T follicular helper cell (primary cell): ENCODE measurements at places on chromosomes 6 and 20.

DNA sequence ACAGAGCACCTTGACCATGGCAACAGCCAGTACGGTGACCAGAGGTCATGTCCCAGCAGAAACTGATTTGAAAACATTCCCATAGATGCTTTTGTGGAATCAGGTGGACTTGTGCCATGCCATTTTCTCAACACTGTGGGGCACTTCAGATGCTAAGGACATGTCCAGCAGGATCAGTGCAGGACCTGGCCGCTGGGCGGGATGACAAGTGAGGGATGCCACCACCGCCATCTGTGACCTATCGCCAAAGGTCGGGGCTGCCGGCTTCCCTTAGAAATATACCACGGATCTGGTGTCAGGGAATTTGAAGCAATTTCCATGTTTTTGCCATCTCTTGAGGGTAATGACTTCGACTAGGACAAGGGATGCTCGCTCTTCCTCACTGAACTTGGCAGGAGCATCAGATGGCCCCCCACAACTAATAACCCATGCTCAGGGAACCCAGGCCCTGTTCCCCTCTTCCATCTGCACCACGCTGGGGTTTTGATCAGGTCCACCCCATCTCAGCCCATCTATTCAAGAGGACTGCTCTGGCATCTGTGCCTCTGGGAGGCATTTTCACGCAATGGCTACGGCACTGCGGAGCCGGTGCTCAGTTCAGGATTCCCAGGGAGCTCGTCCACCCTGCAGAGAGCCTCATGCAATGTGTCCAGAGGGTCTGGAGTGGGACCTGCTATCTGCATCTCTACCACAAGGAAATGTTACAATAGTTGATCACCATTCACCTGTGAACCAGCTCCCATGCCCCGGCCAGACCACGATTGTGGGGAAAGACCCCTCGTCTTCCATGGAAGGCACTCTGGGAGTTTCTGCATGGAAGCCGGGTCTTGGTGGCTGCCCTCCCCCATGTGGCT, 302.6 kb downstream of the TAF4 start:
- DNase-seq = no peak

- no peak for DNase-seq
Observed at GRCh38 chr20:12740647-12741046, 268.1 kb upstream of the SPTLC3 start.

DNA sequence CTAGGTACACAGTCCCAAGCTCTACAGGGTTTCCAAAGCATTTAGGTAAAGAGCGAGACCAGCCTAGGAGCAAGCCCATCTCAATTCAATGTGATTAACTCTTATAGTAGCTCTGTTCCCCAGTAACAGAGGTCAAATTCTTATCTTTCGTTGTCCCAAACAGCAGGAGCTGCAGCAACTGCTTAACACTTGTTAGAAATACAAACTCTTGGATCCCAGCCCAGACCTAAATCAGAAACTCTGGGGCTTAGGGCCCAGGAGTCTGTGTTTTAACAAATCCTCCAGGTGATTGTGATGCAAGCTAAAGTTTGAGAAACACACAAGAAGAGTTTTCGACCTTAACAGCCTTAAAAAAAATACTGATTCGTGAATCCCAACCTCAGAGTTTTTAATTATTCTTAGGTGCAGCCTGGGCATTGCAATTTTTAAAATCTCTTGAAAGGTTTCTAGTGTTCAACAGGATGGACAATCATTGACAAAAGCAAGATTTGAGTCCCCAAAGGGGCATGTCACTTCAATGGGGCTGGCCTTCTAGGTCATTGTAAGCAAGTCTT, 127.4 kb upstream of the HCRTR2 start:
- no peak for DNase-seq

DNA sequence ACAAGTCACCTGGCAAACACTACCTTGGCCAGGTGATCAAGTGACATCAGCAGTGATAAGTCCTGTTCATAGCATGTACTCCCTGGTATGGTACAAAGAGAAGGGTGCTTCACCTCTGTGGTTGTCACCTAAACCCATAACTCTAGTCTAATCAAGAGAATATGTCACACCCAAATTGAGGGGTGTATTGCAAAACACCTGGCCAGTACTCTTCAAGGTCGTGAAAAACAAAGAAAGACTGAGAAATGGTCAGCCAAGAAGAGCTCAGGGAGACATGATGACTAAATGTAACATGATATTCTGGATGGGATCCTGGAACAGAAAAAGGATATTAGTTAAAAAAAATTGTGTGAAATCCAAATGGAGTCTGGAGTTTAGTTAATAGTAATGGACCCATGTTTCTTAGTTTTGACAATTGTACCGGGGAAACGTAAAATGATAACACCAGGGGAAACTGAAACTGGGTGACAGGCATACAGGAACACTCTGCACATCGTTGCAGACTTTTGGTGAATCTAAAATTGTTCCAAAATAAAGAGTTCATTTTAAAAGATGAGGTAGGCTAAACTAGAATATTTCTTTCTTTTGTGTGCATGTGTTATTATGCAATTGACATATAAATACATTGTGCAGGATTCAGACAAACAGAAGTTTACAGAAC, 262.0 kb downstream of the CDC5L start:
- DNase-seq = no peak

DNA sequence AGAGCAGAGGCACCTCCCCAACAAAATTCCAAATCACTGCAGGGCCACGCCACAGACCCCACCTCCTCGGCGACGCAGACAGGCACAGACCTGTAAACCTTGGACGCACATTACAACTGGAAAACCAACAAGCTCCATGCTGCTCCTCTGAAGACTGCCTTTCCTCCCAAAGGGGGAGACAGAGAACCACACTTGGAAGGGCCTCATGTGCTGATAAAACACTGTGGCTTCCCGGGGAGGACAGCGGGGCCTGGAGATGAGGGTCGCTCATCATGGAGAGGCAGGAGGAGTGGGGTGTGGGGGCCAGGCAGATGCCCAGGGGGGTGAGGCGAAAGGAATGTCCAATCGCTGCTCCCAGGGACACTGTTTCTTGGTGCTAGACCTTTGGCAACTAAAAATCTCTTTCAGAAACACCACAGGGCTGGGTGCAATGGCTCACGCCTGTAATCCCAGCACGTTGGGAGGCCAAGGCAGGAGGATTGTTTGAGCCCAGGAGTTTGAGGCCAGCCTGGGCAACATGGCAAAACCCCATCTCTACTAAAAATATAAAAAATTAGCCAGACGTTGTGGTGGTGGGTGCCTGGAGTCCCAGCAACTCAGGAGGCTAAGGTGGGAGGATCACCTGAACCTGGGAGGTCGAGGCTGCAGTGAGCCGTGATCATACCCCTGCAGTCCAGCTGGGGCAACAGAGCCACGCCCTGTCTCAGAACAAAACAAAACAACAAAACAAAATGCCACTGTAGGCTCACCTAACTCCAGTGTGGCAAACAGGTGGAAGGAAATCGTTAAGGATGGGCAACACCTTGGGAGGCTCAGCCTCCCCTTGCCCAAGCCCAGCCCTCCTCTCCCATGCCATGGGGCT, 53.8 kb downstream of the ABHD12 start:
- DNase-seq = no peak

- no peak for DNase-seq
Observed at GRCh38 chr6:20169119-20169557, 43.1 kb downstream of the MBOAT1 start.

DNA sequence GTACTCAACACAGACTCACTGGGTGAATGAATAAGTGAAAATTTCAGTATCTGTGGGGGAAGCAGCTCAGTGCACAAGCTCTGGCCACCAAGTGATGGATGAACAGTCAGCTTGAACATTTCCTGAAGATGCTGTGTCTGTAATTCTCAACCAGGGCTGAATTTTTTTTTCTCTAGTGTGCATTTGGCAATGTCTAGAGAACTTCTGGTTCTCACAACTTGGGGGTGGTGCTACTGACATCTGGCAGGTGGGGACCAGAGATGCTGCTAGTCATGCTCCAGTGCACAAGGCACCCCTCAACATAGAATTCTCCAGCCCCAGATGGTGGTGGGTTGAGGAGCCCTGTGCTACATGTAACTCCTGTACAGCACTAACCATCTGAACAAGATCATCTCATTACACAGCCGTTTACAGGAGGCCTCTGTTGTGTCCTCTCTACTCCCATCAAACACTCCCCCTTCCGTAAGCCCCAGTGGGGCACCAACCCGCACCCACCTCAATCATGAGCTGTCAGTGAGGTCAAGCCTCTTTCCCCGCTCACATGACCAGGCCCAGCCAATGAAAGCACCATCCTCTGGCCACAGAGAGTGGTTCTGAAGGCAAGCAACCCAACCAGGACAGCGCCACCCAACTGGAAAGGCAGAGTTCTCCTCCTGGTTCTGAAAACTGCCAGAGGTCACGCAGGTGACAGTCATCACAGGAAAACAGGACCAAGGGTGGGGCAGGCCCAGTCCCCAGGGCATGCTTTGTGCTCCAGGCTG, 103.9 kb upstream of the PMEPA1 start:
- DNase-seq = no peak

DNA sequence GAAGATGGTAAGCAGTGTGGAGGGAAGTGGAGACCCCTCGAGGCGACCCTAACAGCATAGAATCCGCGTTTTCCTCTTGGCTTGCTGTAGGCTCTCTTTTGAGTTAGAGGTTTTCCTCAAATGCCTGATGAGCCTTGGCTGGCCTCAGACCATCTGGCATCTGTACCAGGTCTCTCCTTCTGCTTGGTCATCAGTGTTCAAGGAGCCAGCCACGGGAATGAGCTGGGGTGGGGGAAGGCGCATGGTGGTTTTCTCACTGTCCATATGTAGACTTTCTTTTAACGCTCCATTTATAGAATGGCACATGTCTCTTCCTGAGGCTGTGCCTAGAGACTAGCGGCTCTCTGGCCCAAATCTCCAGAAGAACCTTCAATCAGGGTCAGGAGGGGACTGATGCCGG, 8.1 kb upstream of the GUCA1A start:
- no peak for DNase-seq

DNA sequence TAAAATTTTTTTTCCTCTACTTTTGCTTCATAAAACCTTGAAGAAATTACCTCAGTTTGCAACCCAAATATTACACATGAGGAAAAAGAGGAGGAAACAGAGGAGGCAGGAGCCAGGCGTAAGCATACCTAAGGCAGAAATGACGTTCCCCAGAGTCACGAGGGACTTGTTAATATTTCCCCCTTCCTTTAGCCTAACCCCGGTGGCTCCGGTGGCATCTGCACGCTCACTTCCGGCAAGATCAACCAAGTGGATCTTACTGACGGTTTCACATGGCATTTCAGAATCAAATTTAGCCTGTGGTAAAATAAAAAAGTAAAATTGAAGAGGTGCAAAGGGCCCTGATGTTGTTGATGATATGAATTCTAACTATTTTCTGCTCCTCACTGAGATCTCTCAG, 67.4 kb downstream of the KIF16B start:
- no peak for DNase-seq

DNA sequence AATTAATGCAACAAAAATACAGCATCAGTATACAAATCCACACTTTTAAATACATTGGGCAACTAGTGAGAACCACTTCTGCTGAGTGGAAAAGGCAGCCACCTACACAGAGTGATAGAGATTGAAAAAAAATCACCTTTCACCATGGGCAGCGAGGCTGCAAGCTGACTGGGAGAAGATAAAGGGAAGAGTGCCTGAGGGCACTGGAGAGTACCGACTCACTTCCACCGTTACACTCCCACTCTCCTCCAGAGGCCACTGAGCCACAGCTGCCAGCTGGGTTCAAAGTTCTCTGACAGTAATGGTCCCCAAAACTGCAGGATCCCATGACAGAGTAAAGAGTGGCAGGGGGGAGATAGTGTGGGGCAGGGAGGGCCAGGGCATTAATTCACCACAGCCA, 24.1 kb downstream of the PXT1 start:
- no peak for DNase-seq

GRCh38 chr20:10619427-10619826, 54.4 kb downstream of the JAG1 start:
- DNase-seq = no peak

- DNase-seq = no peak
Observed at GRCh38 chr6:156555116-156555515, 222.1 kb upstream of the ARID1B start.

- no peak for DNase-seq
Observed at GRCh38 chr6:136862662-136863061, 40.3 kb downstream of the PEX7 start.

DNA sequence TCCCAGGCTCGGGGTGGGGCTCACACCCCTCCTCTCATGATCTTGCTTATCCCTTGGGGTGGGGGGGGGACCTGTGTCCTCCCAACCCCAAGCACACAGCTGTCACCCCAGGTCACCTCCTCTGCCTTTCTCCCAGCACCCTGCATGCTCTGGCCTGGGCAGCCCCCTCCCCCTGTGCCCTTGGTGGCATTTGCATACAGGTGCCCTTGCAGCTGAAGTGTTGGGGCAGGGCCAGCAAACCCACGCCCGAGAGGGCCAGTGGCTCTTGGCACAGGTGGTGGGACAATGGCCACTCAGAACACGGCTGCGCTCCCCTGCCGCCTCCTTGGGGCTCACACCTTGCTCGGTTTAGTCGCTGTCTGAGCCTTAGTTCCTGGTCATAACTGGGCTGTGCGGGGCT, 11.3 kb upstream of the MYT1 start:
- DNase-seq = no peak

GRCh38 chr6:45698046-45698445, 317.6 kb downstream of the CLIC5 start:
- no peak for DNase-seq

DNA sequence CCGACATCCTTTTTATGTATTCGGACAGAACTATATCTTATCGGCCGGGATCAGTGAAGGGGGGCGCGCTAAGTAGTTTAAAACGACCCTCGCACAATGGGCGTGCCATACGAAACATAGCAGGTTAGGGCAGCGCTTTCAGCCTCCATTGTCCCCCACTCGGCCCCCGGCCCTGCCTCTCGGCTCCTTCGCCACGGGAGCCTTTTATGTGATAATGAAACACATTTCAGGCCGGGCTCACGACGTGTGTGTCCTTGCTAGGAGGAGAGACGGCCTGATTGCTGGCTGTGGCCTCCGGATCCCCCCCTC, 5.3 kb downstream of the FOXA2 start:
- no peak for DNase-seq

GRCh38 chr20:8399947-8400346, 267.9 kb downstream of the PLCB1 start:
- no peak for DNase-seq

DNA sequence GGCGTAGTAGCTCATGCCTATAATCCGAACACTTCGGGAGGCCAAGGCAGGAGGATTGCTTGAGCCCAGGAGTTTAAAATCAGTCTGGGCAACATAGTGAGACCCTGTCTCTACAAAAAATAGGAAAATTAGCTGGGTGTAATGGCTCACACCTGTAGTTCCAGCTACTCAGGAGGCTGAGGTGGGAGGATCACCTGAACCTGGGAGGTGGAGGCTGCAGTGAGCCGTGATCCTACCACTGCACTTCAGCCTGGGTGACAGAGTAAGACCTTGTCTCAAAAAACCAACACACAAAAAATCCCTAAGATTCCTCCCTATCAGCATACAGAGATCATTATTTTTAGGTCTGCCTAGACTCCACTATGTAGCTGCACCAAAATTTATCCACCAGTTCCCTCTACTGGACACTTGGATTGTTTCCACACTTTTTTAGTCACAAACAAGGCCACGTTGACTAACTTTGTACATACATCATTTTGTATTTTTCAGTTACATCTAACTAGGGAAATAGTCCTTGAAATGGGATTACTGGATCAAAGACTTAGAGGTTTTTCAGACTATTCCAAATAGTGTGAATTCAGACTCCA, 3.6 kb upstream of the PHF1 start:
- DNase-seq = no peak
